ENCODE measurements at places on chromosomes 1 and 21.

GRCh38 chr1:204250428-204251030 lies 36.7 kb upstream of the GOLT1A start:
- DNase-seq = no peak

DNA sequence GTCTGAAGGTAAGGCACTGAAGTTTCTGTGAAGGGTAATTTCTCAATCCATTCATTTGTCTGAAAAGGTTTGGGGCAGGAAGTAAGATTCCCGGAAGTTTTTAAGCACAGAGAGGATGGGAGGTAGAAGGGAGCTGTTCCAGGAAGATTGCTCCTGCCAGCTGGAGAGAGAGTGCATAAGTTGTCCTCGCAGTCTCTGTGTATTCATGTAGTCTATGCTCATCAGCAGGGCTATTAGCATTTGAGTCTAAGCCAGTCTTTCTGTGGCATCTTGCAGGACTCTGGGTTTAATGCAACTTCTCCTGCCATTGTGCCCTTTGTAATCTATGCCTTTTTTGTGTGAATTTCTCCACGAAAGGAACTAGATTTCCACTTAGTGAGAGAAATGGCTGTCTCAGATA lies 140.8 kb upstream of the FGGY start:
- no peak for DNase-seq

DNA sequence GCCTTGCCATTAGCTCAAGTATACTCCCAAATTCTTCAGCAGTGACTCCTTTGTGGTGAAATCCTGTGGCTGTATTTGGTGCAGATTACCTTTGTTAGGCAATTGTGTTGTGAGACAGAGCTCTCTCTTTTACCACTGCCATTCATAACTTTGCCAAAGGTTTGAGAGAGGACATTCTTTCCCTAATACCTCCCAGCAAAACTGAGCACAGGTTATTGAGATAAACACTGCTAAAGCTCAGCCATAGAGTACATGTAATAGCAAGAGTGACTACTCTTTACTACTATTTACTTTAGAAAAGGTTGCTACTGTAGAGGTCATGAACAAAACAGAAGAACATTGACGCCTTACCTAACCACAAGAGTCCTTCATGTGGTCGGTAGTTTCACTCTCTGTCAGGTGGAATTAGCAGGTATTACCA lies 514.0 kb upstream of the ADAMTS5 start:
- DNase-seq = no peak

DNA sequence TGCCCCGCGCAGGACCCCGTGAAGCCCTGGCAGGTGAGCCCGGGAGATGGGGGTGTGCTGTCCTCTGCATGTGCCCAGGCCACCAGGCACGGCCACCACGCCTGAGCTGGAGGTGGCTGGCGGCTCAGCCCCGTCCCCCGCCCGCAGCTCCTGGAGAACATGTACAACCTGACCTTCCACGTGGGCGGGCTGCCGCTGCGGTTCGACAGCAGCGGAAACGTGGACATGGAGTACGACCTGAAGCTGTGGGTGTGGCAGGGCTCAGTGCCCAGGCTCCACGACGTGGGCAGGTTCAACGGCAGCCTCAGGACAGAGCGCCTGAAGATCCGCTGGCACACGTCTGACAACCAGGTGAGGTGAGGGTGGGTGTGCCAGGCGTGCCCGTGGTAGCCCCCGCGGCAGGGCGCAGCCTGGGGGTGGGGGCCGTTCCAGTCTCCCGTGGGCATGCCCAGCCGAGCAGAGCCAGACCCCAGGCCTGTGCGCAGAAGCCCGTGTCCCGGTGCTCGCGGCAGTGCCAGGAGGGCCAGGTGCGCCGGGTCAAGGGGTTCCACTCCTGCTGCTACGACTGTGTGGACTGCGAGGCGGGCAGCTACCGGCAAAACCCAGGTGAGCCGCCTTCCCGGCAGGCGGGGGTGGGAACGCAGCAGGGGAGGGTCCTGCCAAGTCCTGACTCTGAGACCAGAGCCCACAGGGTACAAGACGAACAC lies 1.8 kb downstream of the TAS1R3 start:
- DNase-seq = no peak

DNA sequence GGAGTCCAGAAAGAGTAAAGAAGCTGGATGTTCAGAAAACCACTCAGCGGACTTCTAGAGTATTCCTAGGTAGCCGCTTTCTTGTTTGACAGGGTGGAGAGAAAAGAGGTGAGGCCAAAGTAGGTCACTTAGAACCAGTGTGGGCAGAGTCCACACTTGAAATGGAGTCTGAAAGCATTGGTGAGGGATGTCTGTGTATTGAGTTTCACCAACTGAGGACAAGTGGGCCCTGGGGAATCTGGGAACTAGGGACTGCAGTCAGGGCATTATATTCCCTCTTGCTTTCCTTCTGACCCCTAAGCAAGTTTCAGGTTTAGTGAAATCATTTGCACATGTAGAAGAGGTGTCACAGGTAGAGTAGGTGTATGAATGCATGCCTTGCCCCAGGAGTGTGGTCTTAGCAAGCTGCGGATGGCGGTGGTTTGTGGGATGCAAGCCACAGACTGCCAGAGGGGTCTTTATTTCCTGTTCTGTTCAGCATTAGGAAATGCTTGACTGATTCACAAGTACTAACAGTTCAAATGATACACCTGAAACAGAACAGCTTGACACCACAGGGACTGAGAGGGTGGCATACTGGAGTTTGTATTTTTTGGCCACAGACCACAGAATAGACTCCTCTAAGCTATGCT lies 1.1 kb upstream of the GNG12 start:
- no peak for DNase-seq

Measured in omental fat pad (tissue), 4 donors.